Activated effector memory CD4-positive, alpha-beta T cell treated with anti-CD3 and anti-CD28 coated beads, Interleukin-2, amount 50 U/mL, for 16 hours (primary cell): ENCODE measurements at places on chromosomes 7 and 10.
A peak's percentile ranks its signal among the peaks of the same experiment; 100 is the strongest.

DNA sequence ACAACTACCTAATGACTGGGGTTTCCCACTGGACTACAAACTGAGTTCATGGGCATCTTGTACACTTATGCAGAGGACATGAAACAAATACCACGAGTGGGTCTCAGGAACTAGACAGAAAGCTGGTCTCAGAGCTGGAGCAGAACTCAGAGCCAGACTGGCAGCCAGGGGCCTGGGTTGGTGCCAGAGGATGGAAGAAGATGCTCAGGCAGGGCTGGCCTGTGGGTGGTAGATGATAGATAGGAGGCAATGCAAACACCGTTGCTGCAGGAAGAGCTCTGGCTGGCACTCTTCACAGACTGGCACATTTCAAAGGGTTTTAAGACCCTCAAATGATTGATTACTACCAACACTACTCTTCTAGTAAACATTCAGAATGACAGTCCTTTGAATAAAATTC lies 28.8 kb downstream of the ENO4 start:
- DNase-seq: no peak

DNA sequence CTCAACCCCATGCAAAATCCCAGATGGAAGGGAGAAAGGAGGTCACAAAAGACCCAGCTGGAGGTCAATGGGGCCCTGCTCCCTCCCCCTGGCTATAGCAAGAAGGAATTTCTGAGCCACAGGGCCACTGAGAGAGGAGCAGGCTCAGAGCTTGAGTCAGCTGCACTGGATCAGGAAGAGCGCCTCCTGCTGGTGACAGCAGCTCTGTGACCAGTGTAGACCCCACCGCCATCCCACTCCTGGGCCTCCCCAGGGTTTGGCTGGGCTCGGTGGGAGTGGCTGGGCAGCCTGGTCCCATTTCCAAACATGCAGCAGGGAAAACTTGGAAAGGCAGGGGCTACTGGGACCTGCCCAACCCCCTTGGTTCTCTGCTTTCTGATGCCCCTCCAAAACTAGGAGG lies 31.5 kb upstream of the PRLHR start:
- no peak for DNase-seq

DNA sequence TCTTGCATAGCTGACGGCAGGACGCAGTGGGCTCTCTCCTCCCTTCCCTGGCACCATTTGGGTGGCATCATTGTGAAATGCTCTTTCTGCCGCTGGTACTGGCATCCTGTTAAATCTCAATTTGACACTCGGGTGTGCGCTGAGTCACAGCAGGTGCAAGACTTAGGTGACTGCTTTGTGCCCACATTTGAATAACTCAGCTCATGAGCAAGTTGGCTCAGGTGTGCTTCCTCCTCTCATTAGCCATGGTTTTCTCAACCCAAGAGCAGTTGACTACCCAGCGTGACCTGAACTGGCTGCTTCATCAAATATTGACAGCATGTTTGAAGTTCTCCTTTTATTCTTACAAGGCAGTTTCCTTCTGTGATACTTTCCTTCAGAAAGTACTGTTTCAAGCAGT lies 24.6 kb upstream of the NFE2L3 start:
- no peak for DNase-seq

GRCh38 chr7:68678196-68678595 lies 920.1 kb upstream of the AUTS2 start:
- no peak for DNase-seq

- DNase-seq: no peak
These were observed 444 bp upstream of the TNPO3 start for GRCh38 chr7:129055294-129055816.

DNA sequence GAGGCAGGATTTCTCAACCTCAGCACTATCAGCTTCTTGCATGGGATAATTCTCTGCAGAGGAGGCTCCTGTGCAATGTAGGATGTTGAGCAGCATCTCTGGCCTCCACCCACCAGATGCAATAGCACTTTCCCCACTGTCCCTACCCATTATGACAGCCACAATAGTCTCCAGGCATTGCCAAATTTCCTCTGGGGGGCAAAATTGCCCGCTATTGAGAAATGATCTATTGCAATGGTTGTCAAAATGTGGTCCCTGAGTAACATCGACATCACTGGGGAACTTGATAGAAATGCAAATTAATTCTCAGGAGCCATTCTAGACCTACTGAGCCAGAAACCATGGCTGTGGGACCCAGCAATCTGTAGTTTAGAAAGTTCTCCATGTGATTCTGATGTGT lies 7.0 kb downstream of the KCNK18 start:
- DNase-seq: peak; percentile 21

- DNase-seq: no peak
These were observed 107.0 kb upstream of the PALS2 start for GRCh38 chr7:24466168-24466768.

DNA sequence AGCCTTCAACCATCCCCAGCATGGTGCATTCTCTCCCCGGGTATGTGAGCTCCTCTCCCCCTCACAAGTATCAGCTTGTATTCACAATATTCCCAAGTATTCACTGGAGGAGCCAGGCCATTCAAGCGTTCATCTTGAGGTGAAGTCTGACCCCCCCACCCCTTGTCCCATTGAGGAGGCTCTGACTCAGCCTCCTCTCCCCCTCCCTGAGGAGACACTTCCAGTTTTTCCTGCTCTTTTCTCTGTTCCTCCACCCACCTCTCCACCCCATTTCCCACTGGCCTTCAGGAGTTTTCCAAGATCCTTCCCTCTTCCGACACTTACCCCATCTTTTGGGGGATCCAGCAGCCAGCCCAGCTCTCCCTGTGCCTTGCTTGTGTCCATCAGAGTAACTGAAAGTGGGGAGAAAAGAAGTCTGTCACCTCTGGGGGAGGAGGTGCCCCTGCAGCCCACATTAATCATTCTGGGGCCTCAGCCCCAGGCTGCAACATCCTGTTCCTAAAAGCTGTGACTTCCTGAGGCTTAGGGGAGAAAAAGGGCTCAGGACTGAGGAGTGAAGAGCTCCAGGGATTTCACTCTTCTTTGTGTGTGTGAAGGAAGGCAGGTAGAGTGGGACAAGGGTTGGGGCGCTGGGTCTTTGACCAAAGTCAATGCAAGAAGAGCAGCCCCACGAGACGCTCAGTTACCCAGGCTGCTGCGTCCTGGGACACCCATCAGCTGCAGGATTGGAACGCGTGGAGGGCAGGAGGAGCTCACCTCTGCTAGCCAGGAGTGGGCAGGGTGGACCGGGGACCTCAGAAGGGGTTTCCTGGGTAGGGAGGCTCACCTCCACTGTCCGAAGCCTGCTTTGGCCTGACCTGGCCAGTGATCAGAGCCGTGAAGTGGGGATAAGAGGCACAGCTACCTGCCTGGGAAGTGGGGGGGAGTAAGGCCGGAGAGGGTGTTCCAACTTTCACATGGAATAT lies 1.1 kb downstream of the EPHA1 start:
- DNase-seq: no peak

DNA sequence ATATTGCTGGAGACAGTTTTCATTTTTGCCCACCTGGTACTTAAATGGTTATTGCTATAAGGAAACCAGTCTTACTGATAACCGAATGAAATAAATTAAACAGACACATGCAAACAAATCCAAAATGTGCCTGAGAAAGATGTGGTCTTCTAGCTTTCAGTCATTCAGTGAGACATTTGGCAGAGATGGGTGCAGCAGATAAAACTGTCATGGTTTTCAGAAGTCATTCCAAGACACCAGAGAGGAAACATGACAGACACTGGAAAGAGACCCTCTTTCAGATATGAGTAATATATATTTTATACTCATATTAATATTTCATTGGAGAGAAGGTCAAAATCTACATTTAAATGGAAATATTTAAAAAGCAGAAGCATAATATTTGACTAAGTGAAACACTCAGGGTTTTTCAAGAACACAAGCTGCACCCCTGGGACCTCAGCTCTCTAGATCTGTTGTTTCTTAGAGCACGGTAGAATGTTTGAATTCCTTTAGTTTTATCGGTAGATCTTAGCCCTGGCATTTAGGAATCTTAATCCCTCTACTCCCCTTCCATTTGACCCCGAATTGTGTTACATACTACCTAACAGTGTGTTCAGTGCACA lies 246.1 kb downstream of the AUTS2 start:
- DNase-seq: no peak

DNA sequence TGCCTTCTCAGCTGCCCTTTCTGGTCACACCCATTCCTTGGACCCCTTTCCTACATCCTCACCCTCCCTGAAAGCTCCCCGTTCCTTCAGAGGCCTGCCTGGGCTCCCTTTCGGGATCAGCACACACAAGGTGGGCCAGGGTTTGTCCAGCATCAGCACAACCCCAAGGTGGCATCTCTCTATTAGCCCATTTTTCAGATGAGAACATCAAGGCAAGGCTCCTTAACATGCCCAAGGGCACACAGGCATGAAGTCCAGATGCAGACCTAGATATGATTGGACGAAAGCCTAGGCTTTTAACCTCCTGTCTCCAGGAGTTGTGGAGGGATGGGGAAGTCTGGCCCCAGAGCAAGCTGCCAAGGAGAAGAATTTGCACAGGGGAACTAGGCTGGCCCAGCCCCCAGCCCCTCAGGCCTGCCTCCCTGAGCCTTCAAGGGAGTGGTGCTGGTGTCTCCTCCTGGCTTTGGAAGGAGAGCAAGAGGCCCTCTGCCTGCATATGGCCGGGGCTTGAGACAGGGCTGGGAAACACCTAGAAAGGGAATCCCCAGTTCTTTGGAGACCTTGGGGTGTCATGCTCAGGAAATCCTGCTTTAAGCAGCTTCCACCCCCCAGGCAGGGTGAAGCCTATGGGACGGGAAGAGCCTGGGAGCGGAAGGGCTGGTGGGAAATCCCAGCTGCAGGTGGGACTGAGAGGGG lies 9.0 kb upstream of the VSIR start:
- no peak for DNase-seq

GRCh38 chr10:30462513-30462912 lies 28.5 kb downstream of the MAP3K8 start:
- DNase-seq: no peak

GRCh38 chr10:75117995-75118394 lies 6.5 kb downstream of the SAMD8 start:
- no peak for DNase-seq

DNA sequence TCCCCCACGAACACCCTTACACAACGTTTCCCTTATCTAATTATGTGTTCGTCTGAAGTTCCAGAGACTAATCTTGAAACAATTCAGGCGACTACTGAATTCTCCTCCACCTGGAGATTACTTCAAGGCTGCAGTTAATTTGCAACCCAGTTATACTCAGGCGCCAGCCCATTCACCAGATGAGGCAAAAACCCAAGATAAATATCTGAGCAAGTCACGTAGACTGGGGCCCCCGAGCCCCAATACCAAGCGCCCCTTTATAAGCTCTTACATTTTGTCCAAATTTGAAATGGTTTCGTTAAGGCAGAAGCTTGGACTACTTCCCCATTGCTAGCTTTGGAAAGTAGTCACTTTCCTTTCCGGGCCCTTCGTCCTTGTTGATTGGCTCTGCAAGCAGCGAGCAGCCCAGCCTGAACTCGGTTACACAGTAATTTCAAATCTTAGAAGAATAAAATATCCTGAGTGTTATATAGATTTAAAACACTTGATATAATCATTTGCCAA lies 1.2 kb downstream of the TPK1 start:
- peak; percentile 77 for DNase-seq

DNA sequence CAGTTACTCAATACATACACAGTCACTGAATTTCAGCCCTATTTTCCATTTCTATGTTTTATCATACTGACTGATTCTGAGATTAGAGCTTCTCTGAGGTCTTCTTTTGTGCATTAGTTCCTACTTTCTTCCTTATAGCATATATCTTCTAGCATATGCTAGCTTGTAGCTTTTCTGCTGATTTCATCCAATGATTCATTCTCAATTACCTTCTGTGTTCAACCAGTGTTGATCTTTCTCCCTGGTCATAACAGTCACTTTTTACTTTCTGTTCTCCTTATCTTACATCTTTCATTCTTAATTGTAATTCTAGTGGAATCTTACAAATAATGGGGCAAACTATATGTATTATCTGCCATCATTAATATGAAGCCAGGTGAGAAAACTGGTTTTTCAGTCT lies 159.5 kb upstream of the HGF start:
- no peak for DNase-seq

DNA sequence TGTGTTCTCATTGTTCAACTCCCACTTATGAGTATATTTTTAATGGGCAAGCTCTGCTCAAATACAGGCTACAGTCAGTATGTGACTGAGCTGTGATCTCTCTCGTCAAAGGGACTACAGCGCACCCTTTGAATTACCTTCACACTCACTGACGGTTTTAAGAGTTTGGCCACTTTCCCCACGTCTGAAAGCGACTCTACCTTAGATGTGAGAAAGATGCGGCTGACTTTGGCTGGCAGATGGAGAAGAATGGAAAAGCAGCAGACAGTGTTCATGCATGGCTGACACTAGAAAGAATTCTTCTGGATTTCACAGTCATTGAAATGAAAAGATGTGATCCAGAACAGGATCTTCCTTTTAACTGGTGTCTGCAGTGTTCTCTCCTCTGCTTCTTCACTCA lies 2.0 kb upstream of the ATRNL1 start:
- DNase-seq: no peak

DNA sequence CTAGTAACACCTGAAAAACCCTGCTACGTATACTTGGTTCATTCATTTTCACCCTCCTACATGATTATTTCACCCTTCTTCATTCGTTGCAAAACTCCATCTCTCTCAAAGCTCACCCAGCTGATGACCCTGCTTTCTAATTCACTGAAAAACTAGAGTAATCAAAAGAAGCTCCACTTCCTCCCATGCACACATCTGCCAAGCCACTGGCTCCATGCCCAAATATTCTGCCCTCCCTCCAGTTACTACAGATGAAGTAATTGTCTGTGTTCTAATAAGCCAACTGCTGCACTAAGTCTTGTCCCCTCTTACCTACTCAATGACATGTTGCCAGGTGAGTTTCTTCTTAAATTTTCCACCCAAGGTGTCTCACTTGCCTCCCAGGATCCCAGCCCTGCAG lies 96.9 kb upstream of the CCDC71L start:
- no peak for DNase-seq

- DNase-seq: no peak
These were observed 4.1 kb downstream of the PDLIM1 start for GRCh38 chr10:95286707-95287106.

DNA sequence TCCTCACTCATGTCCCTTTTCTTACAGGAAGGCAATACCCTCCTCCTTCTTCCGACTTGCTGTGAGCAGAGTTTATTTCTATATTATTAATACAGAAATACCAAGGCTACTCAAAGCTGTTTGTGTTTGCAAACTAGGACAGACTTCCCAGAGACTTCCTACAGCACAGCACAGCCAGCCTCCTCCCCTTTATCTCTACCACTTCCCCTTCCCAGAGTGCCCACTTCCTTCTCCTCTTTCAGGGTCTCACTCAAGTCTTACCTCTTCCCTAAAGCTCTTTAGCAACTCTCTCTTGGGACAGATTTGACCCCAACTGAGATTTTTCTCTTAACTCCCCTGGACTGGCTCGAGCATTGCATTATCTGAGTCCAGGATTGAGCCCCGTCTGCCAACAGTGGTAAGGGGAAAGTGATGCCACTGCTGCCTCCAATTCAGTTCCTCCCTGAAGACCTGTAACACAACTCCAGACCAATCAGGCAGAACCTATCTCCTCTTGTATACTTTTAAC lies 5.5 kb upstream of the LRGUK start:
- DNase-seq: no peak

- no peak for DNase-seq
These were observed 58.1 kb downstream of the AGMO start for GRCh38 chr7:15503603-15504290.
